K562 (cell line): ENCODE measurements at places on chromosomes 7 and 10. TPM values are rescaled to one million over a fixed set of nuclear protein-coding genes. Genes with fewer than 3 reads are reported as not detected.

DNA sequence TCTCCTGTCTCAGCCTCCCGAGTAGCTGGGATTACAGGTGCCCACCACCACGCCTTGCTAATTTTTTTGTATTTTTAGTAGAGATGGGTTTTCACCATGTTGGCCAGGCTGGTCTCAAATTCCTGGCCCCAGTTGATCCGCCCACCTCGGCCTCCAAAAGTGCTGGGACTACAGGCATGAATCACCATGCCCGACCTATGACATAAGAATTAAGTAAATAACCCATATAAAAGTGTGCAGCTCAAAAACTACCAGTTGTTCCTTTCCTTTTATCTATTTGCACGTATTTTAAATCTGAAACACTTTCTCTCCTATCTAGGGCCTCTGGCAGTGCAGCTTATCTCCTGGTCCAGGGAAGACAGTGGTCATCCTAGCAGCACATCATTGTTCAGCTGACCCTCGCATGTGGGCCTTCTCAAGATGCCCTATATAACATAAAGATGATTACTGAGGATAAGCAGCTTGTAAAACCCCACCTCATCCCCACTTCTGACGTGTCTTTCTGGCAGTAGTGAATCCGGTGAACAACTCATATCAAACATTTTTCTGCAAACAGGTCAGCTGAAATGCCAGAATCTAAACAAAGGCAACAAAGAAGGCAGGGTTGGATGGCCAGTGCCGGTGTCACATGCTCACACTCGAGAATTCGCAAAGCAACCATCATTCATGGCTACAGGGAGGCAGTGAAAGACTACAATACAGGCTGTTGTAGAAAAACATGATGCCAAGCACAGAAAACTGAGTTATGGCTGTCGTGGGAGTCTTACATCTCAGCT lies 36.0 kb upstream of the KCNIP2 start:
- H3K27me3 ChIP-seq, result no peaks in the 10 kb centered on the region
- H3K4me1 ChIP-seq, result no peaks in the 10 kb centered on the region
- H3K36me3 ChIP-seq, result no peaks in the 10 kb centered on the region

GRCh38 chr7:27510541-27510940 lies 152.1 kb downstream of the HIBADH start:
- no peak overlapping the region for H3K4me3 ChIP-seq
- H3K36me3 ChIP-seq, result no peaks in the 10 kb centered on the region

Gene SCART1
- 4.4 and 5.5 TPM in 2 replicates for total RNA-seq

DNA sequence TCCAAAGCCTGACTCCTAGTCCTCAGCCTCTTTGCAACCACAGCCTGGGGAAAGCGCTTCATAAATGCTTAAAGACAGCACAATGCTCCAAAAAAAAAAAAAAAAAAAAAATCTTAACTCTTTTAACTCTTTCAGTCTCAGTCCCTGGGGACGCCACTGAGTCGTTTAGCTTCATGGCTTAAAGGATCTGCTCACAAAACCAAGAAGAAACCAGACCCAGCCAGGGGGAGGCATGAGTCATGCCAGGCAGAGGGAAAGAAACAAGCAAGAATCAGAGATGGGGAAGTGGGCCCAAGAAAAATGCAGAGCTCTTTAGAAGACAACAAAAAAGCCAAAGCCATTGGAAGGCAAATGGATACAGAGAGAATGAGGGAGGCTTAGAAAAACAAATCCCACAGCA lies 32.5 kb upstream of the DOCK1 start:
- H3K27me3 ChIP-seq, result no peaks in the 10 kb centered on the region
- H3K4me1 ChIP-seq, result no peaks in the 10 kb centered on the region
- H3K36me3 ChIP-seq, result no peaks in the 10 kb centered on the region

DNA sequence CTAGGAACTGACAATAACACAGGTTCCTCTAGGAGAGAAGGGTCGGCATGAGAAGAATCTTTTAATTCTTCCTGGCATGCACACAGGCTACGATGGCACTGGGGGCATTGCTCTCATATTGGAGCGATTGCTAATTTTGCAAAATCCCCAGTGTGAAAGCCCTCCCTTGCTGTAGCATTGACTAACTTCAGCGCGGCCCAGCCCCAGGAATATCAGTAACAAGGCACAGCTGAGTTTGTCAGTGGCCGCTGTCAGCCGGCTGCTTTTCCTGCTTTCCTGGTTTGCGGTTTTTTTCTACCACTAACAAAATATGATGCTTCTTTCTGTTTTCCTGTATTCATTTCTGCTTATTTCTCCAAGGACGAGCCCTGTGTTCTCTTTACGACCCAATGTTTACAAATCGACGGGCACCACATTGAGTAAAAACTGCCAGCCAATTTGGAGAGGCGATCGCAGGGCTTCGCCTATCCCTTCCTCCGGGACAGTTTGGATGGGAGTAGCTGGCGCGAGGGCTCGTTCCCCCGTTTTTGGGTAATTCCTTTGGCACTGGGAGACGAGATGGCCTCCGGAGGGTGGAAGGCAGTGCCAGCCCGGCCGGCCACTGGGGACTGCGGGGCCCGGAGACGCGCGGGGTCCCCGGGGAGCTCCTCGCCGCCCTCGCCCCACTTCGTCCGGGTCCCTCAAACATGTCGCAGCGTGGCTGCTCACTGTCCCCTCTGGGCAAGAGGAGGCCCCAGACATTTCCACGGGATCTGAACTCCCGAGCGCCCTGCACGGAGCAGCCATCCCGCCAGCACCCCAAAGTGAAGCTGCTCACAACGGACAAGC lies 967 bp downstream of the ADARB2 start:
- peaks cover 40% of the 10 kb centered on the region for H3K27me3 ChIP-seq
- no peaks in the 10 kb centered on the region for H3K36me3 ChIP-seq
- no peak overlapping the region for H3K27ac ChIP-seq
- H3K4me1 ChIP-seq, result peaks cover 6% of the 10 kb centered on the region; the same call in 1 of the 2 replicates
- H3K4me3 ChIP-seq, result no peak overlapping the region

- no peak for DNase-seq
- H3K27ac ChIP-seq, result no peak overlapping the region
- H3K27me3 ChIP-seq, result no peaks in the 10 kb centered on the region
- no peak overlapping the region for H3K4me3 ChIP-seq
Observed at GRCh38 chr10:26494018-26494417, 55.9 kb downstream of the APBB1IP start.

Gene C7orf33
- not detected in 2 replicates for total RNA-seq

Gene NRCAM
- total RNA-seq, result 0.13 and 0.20 TPM in 2 replicates

Gene ELFN1
- total RNA-seq, result 0.45 and 0.64 TPM in 2 replicates

DNA sequence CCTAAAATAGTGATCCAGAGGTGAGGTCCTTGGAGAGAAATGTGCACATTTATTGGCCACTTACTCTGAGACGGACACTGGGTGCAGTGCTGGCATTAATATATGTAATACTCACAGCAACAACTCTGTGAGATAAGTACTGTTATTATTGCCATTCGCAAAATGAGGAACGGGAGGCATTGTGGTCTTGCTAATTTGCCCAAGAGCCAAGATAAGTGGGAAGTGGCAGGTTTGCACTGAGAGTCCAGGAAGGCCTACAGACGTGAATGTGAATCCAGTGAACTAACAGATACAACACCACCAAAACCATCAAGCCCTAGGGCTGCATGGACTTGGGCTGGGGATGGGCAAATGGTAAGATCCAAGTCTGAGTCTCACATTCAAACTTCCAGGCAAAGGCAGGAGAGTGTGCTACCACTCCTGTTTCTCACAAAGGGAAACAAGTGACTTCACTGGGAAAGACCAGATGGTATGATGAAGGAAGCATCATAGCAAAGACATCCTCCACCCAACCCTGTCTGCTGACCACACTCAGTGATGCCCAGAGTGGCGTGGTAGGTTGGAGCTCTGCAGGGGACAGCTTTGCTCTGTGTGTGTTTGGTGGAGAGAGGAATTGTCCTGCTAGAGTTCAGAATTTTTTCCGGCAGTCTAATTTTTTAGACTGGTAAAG lies 19.2 kb downstream of the TMEM273 start:
- H3K4me1 ChIP-seq, result peaks cover 82% of the 10 kb centered on the region
- DNase-seq, result no peak
- H3K36me3 ChIP-seq, result peaks cover 46% of the 10 kb centered on the region; the same call in 2 of the 3 replicates

GRCh38 chr10:34151931-34152330 lies 663.2 kb downstream of the PARD3 start:
- H3K27ac ChIP-seq, result no peak overlapping the region
- H3K4me3 ChIP-seq, result no peak overlapping the region
- H3K27me3 ChIP-seq, result no peaks in the 10 kb centered on the region
- no peak for DNase-seq

DNA sequence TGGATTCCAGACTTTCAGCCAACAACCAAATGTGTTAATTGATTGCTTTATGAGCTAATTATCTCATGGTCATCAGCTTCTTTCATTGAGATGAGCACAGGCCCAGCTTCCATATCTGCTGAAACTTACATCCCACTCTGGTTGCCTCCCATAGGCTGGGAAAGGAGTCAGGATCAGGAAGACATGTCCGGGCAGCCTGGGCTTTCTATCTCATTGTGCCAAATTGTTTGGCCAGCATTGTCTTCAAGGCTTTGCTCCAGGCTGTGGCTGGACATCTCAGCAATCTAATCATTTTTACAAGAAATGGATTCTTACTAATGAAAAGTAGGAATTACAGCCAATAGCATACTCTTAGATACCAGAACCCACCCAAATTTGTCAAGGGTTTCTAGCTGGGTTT lies 295.2 kb downstream of the CXCL12 start:
- no peaks in the 10 kb centered on the region for H3K27me3 ChIP-seq
- no peaks in the 10 kb centered on the region for H3K4me1 ChIP-seq
- H3K4me3 ChIP-seq, result no peak overlapping the region

Gene CFAP69
- total RNA-seq, result 1.3 and 2.3 TPM in 2 replicates

GRCh38 chr10:72744566-72744965 lies 52.6 kb downstream of the MCU start:
- H3K4me1 ChIP-seq, result no peaks in the 10 kb centered on the region
- H3K27ac ChIP-seq, result no peak overlapping the region
- H3K27me3 ChIP-seq, result no peaks in the 10 kb centered on the region
- H3K36me3 ChIP-seq, result no peaks in the 10 kb centered on the region

- H3K27ac ChIP-seq, result no peak overlapping the region
- peaks cover 98% of the 10 kb centered on the region for H3K36me3 ChIP-seq
- H3K4me1 ChIP-seq, result no peaks in the 10 kb centered on the region
Observed at GRCh38 chr7:121275204-121275603, 53.6 kb upstream of the WNT16 start.

Gene CYP3A7
- not detected in 2 replicates for total RNA-seq

Gene CFAP58
- total RNA-seq, result 0.60 and 0.69 TPM in 2 replicates

GRCh38 chr10:96122824-96123223 lies 7.3 kb upstream of the ZNF518A start:
- H3K4me1 ChIP-seq, result peaks cover 8% of the 10 kb centered on the region; the same call in 1 of the 2 replicates
- DNase-seq, result no peak
- H3K36me3 ChIP-seq, result no peaks in the 10 kb centered on the region
- H3K27me3 ChIP-seq, result no peaks in the 10 kb centered on the region
- H3K27ac ChIP-seq, result peak overlapping the region; percentile 91; the same call in 2 of the 3 replicates
